ENCODE measurements at places on chromosomes 7 and 10.

DNA sequence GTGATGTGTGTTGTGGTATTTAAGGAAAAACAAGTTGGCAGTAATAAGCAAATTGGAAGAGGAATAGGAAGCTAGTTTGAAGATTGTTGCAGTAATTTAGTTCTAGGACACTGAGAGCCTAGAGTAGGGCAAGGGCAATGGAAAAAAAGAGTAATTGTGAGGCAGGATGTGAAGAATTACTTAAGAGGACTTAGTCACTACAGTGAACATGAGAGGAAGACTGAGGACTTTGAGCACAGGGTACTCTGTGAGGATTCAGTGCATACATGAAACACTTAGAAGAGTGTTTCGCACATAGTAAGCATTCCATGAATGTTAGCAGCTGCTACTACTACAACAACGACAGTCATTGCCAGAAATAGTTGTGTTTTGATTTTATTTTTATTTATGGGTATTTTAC lies 30.9 kb upstream of the DKK1 start:
- no peak for DNase-seq

- DNase-seq, result peak; percentile 11
Observed at GRCh38 chr10:77004917-77005564, 632.6 kb downstream of the KCNMA1 start.

DNA sequence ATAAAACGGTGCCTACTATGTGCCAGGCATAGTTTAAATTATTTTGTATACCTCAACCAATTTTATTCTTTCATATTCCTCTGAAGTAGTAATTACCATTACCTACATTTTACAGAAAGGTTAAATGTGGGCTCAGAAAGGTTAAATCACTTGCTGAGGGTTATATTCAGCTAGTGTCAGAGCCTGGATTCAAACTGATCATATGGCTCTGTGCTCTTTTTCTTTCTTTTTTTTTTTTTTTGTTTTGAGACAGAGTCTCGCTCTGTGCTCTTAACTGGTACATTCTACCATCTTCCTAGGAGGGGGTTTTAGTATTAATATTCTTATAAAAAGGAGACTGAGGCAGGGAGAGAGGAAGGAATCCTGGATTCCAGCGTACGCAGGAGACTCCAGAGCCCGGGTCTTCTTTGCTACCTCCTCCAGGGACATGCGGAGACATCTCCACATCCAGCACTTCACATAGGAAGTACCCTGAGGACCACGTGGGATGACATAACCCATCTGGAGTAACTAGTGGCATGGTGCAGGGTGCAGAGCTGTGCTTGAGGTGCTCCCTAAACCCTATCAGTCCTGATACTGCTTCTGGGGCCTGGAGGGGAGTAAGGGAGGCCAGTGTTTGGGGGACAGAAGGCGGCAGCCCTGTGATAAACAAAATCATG lies 29.6 kb upstream of the ATXN7L1 start:
- no peak for DNase-seq

GRCh38 chr10:18616337-18616736 lies 35.0 kb downstream of the NSUN6 start:
- no peak for DNase-seq

DNA sequence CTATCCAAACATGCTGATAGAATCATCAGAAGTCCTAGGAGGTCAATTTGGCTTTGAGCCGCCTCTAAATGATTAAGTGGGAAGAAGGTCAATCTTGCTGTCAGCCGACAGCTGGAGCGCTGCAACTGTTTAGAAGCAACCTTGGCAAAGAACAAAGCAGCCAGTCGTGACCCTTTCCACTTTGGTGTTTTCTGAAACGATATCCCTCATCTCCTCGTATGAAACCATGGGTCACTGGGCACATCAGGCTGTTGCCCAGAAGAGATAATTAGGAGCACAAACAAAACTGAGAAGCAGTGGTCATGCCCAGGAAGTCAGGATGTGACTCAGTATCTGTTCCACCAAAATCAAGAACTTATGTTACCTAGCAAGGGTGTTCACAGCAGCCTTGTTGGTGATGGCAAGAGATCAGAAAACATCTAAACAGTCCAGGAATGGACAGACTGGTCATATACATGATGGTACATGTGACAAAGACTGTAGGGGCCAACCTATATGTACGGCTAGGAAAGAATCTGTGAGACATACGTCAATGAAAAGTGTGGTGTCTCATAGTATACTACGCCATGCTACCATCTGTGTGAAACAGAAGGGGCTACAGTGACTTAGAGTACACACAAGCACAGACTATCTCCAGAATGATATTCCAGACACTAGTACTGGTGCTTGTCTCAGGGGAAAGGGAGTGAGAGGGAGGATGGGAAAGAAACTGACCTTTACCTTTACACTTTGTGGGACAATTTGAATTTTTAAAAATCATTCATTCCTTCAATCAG lies 22.4 kb downstream of the STN1 start:
- peak; percentile 44 for DNase-seq

DNA sequence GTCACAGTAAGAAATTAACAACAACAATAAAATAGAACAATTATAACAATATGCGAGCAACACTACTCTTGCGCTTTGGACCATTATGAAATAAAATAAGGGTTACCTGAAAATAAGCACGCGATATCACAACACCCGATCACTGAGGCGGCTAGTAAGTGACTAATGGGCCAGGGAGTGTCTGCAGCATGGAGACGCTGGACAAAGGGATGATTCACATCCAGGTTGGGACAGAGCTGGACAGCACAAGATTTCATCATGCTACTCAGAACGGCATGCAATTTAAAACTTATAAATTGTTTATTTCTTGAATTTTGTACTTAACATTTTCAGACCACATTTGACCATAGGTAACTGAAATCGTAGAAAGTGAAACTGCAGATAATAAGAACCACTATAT lies 15.6 kb downstream of the HIBADH start:
- no peak for DNase-seq

DNA sequence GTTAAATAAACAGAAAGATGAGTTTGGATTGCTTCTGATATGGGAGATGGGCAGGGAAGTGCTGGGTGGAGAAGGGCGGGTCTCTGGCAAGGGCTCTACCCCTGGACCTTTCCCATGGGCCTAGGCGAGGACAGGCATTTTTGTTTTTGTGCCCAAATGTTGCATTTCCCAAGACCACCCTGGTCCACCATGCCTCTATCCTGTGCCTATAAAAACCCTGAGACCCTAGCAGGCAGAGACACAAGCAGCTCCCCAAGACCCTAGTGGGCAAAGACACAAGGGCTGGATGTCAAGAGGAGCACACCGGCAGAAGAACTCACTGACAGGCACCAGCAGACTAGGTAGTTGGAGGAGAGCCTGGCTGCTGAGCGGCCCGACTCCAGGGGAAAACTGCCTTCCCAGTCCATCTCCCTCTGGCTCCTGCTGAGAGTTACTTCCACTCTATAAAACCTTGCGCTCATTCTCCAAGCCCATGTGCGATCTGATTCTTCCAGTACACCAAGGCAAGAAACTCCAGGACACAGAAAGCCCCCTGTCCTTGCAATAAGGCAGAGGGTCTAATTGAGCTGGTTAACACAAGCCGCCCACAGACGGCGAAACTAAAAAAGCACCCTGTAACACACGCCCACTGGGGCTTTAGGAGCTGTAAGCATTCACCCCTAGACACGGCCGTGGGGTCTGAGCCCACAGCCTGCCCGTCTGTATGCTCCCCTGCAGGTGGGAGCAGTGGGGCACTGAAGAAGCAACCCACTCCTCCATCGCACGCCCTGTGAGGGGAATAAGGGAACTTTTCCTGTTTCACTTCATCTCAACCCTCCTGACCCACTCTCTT lies 291.4 kb downstream of the PTPRN2 start:
- no peak for DNase-seq

- DNase-seq, result no peak
Observed at GRCh38 chr10:130961506-130962239, 349.8 kb downstream of the TCERG1L start.

- DNase-seq, result no peak
Observed at GRCh38 chr10:20274571-20274970, 458.3 kb downstream of the PLXDC2 start.

DNA sequence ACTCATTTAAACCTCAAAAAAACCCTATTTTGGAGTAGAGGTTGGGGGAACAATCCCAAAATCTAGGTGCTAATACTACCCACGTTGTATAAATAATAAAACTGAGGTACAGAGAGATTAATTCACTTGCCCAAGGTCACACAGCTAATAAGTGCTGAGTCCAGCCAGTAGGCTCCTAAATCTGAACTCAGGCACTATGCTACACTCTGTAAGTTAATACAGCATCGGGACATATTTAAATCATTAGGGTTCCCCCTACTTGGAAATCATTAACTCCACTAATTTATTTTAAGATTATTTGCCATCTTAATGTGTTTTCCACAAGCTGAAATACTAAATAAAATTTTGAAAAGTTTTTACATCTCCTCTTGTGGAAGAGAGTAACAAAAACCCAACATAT lies 24.2 kb downstream of the PIP4K2A start:
- DNase-seq, result no peak

DNA sequence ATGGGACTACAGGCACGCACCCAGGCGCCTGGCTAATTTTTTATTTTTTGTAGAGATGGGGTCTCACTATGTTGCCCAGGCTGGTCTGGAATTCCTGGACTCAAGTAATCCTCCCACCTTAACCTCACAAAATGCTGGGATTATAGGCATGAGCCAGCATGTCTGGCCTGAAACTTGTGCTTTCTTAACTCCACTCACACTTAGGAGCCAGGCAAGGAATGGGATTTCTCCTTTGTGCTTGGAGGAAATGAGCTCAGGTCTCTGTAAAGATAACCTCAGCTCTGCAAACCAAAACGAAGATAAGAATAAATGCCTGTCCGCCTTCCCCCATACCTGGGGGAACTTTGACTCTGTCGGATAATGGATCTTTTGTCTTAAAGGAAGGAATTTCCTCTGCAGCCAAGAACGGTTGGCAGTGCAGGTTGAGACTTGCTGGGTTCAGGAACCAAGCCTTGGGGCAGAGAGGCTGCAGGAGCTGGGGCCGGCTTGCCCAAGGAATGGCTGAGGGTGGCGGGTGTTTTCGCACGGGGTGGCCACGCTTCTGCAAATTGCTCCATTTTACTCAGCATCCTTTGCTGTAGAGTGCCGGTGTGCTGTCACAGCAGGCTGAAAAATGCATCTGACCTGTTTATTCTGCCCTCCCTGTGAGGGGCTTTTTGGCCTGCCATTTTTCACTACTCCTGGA lies 174.2 kb downstream of the KIAA1217 start:
- DNase-seq, result no peak

Measured in activated CD4-positive, alpha-beta T cell treated with anti-CD3 and anti-CD28 coated beads, Interleukin-2, Interleukin-4, amounts not matched to agents 100 ng/mL and 50 ng/mL, durations not matched to agents 16 hours and 8 hours (primary cell).